ENCODE measurements at places on chromosomes 5 and 9.

- no peak for DNase-seq
- H3K36me3 ChIP-seq = no peaks in the 10 kb centered on the region
- H3K4me1 ChIP-seq = no peaks in the 10 kb centered on the region
- H3K27ac ChIP-seq = no peak overlapping the region
- H3K4me3 ChIP-seq = no peak overlapping the region
- no peaks in the 10 kb centered on the region for H3K27me3 ChIP-seq
These were observed 274.1 kb downstream of the NDUFS4 start for GRCh38 chr5:53834500-53834899.

DNA sequence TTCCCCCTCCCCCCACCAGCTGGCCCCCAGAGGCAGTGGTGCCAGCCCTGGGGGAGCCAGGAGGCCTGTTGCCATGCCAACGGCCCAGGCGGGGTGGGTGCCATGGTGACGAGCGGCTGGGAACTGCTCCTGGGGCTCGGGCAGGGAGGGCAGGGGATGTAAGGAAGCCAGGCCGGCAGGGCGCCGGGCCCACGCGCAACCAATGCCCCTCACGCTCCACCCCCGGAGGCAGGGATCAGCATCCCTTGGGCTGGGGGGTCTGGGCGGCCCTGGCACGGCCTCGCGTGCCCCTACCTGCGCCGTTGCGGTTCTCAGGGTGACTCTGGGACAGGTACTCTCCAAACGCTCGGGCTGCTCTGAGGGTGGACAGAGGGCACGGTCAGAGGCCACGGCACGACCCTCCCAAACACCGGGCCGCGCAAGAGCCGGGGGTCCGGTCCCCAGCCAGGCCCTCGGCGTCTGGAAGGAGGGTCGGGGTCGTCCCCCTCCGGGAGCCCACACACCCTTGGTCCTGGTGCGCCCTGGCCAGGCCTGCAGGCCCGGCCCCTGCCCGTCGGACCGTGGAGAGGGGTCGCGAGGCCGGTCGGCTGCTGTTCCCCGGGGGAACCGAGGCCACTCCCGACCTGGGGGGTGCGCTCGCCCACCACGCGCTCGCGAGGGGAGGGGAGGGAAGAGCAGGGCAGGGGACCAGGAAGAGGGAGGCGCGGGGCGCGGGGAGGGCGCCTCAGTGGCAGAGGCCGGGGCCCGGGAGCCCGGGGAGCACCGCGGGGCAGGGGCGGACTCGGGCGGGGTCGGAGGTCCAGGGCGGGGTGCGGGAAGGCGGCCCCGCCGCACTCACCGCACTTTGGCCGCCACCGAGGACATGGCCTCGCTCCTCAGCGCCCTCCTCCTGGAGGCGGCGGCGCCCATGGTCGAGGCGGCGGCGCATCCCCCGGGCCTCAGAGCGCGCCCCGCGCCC is 661 bp downstream of the NSMF start:
- H3K27me3 ChIP-seq = no peaks in the 10 kb centered on the region
- H3K36me3 ChIP-seq = no peaks in the 10 kb centered on the region
- DNase-seq = peak; percentile 68
- H3K4me1 ChIP-seq = peaks cover 4% of the 10 kb centered on the region

DNA sequence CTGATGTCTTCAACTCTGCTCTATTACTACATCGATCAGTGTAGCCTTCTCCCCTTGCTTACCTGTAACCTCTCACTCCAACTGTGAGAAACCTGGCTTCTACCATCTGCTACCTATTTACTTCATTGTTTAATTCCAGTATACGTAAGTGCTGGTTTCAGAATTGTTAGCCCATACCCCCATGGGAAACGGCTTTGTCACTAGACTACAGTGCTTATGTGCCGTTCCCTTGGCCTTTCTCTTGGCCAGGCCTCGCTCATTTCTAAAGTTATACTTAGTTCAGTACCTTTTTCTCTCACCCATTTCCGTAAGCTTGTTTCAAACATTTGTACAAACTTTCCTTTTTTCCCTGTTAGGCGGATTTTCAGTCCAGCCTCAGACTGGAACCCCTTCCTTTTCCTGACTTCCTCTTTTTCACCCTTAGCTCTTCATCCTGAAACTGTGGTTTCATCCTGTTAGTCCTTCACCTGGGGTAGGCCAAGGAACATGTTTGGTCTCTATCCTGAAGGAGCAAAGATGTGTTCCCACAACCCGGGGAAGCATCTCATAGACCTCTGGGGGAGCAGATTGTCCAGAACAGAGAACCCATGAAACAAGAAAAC is 21.7 kb downstream of the ALG2 start:
- H3K27ac ChIP-seq = no peak overlapping the region
- DNase-seq = no peak
- no peaks in the 10 kb centered on the region for H3K27me3 ChIP-seq

- H3K27ac ChIP-seq = no peak overlapping the region
- DNase-seq = no peak
- H3K4me1 ChIP-seq = no peaks in the 10 kb centered on the region
- H3K4me3 ChIP-seq = no peak overlapping the region
- no peaks in the 10 kb centered on the region for H3K27me3 ChIP-seq
- H3K36me3 ChIP-seq = no peaks in the 10 kb centered on the region
These were observed 434.5 kb upstream of the TUSC1 start for GRCh38 chr9:26112724-26113123.

DNA sequence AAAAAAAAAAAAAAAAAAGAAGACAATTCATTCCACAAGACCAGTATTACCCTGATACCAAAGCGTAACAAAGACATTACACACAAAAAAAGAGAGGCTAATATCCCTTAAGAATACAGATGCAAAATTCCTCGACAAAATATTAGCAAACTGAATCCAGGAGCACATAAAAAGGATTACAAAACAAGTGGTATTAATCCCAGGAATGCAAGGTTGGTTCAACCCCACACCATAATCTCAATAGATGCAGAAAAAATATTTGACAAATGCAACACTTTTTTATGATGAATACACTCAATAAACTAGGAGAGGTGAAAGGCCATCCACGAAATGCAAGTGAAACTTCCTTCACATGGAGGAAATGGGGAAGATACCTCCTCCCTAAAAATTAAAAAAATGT is 80.1 kb upstream of the TLR4 start:
- no peak overlapping the region for H3K4me3 ChIP-seq
- no peak overlapping the region for H3K27ac ChIP-seq
- no peaks in the 10 kb centered on the region for H3K36me3 ChIP-seq
- H3K4me1 ChIP-seq = no peaks in the 10 kb centered on the region
- no peak for DNase-seq

- H3K36me3 ChIP-seq = no peaks in the 10 kb centered on the region
- DNase-seq = peak; percentile 17
- no peaks in the 10 kb centered on the region for H3K27me3 ChIP-seq
- H3K27ac ChIP-seq = peak overlapping the region; percentile 73
- H3K4me1 ChIP-seq = peaks cover 15% of the 10 kb centered on the region
- H3K4me3 ChIP-seq = no peak overlapping the region
These were observed 174.7 kb downstream of the HMHB1 start for GRCh38 chr5:143986516-143987212.

DNA sequence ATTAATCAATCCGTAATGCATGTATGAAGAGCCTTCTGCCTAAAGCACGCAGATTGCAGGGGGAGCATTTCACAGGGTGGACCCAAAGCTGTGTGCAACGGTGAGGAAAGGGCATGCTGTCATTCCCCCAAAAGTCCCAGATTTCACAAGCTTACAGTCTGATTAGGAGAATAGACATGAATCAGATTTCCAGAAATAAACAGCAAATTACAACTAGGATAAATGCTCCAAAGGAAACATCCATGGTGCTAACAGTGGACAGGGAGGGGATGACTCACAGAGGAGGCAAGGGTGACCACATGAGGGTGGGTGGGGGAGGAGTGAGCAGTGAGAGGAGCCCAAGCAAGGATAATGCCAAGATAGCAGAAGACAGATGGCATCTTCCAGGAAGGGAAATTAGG is 258.4 kb upstream of the TAS2R1 start:
- peak; percentile 26 for DNase-seq
- no peak overlapping the region for H3K4me3 ChIP-seq
- no peaks in the 10 kb centered on the region for H3K27me3 ChIP-seq
- H3K4me1 ChIP-seq = no peaks in the 10 kb centered on the region
- no peak overlapping the region for H3K27ac ChIP-seq
- no peaks in the 10 kb centered on the region for H3K36me3 ChIP-seq
